ENCODE measurements at places on chromosomes 1 and 21. TPM values are rescaled to one million over a fixed set of nuclear protein-coding genes. Genes with fewer than 3 reads are reported as not detected.

KRTAP19-8 gene
- not detected for total RNA-seq

AXDND1 gene
- 2.5 TPM for total RNA-seq

GRCh38 chr1:148160343-148161052 is 8.4 kb upstream of the NBPF11 start:
- no peak for DNase-seq

- no peak for DNase-seq
These were observed 2.0 kb downstream of the KCNE2 start for GRCh38 chr21:34365809-34366208.

All from progenitor cell of endocrine pancreas (in vitro differentiated cells).